Caki2 (cell line): ENCODE measurements at places on chromosomes 12 and 14. TPM values are rescaled to one million over a fixed set of nuclear protein-coding genes. Genes with fewer than 3 reads are reported as not detected.

OR10G2 gene
- total RNA-seq = not detected in 2 replicates

SIX4 gene
- total RNA-seq = 3.5 and 4.8 TPM in 2 replicates

FOXA1 gene
- total RNA-seq = not detected in 2 replicates

MYH7 gene
- total RNA-seq = not detected in 2 replicates

RPS6KL1 gene
- total RNA-seq = 2.9 and 4.5 TPM in 2 replicates

MAP3K9 gene
- 3.5 and 7.2 TPM in 2 replicates for total RNA-seq

ANO4 gene
- 12.6 TPM in 1 of 2 replicates, not detected in the other for total RNA-seq

GLI1 gene
- 0.57 and 1.8 TPM in 2 replicates for total RNA-seq

PPP4R4 gene
- not detected in 2 replicates for total RNA-seq

RPGRIP1 gene
- not detected in 2 replicates for total RNA-seq

RNASE1 gene
- not detected in 2 replicates for total RNA-seq

SPTB gene
- 0.17 TPM in 1 of 2 replicates, not detected in the other for total RNA-seq

EFS gene
- total RNA-seq = not detected in 2 replicates

TEX52 gene
- not detected in 2 replicates for total RNA-seq

BBOF1 gene
- 0.87 and 1.5 TPM in 2 replicates for total RNA-seq

PPP1R36 gene
- not detected in 2 replicates for total RNA-seq

KRT77 gene
- not detected in 2 replicates for total RNA-seq

HOXC10 gene
- total RNA-seq = 6.5 and 38.1 TPM in 2 replicates

TSPAN19 gene
- total RNA-seq = not detected in 2 replicates

MYO1A gene
- not detected in 2 replicates for total RNA-seq

ART4 gene
- not detected in 2 replicates for total RNA-seq

RIMKLB gene
- total RNA-seq = 12.4 and 12.6 TPM in 2 replicates

FRMD6 gene
- 11.9 and 33.9 TPM in 2 replicates for total RNA-seq

SLC8B1 gene
- 18.5 and 20.2 TPM in 2 replicates for total RNA-seq

C1RL gene
- total RNA-seq = 14.8 and 22.4 TPM in 2 replicates

ISM2 gene
- total RNA-seq = 0.14 TPM in 1 of 2 replicates, not detected in the other

KCNC2 gene
- total RNA-seq = not detected in 2 replicates

VDR gene
- total RNA-seq = 0.14 and 0.55 TPM in 2 replicates

PKP2 gene
- total RNA-seq = 9.6 and 12.9 TPM in 2 replicates

CLEC12A gene
- not detected in 2 replicates for total RNA-seq

GPR84 gene
- not detected in 2 replicates for total RNA-seq

RHEBL1 gene
- 0.81 and 4.3 TPM in 2 replicates for total RNA-seq

FAIM2 gene
- not detected in 2 replicates for total RNA-seq

JAG2 gene
- 1.1 and 5.0 TPM in 2 replicates for total RNA-seq

SLC38A6 gene
- total RNA-seq = 46.8 and 72.1 TPM in 2 replicates

EGLN3 gene
- 79.5 and 82.0 TPM in 2 replicates for total RNA-seq

TESPA1 gene
- not detected in 2 replicates for total RNA-seq

HOXC12 gene
- total RNA-seq = not detected in 2 replicates

TEX22 gene
- total RNA-seq = 0.24 and 0.90 TPM in 2 replicates

GNG2 gene
- total RNA-seq = not detected in 2 replicates
